GM19239 (cell line): ENCODE measurements at places on chromosomes 3 and 15.

DNA sequence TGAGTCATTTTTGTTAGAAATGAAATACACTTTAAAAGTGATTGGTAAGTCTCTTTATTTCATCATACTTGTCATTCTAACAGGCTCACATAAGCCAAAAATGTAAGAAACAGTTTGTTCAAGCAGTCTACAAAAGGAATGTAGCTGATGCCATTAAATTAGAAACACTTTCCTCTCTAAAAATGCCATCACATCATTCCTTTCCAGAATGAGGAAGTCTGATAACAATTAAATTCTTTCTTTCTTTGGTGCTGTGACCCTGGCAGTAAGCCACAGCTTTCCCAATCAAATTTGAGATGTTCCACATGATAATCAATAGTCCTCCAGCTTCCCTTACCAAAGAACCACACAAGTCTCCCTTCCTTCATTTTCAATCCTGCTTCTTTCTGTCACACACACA is 9.4 kb upstream of the P2RY1 start:
- DNase-seq: no peak

- DNase-seq: no peak
Measured at GRCh38 chr3:16536996-16537395, 23.5 kb upstream of the RFTN1 start.

GRCh38 chr3:84717894-84718293 is 240.9 kb upstream of the CADM2 start:
- DNase-seq: no peak

DNA sequence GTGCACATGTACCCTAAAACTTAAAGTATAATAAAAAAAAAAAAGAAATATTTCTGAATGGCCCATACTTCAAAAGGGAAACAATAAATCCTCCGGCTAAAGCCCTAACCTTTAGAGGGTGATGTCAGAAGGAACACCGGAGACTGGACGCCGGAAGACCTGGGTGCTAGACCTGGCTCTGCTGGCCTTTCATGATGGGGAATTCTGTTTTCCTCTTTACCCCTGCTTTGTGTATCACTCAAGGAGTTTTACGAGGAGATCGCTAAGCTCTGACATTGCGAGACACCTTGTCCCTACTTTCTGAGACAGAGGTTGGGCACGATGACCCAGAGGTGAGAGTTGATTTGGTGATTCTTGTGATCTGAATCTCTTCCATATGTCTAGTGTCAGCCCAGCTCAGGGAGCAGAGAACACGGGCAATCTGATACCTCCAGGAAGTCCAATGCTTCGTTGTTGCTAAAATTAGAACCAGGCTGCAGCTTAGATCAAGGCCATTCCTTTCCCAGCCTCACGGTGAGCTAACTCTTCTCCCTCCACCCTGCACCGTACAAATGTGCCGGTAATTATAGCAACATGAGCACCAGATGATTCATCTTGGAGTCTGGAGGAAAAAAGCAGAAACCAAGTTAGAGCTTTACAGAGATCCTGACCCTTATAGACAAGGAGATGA is 42.0 kb upstream of the CFAP161 start:
- DNase-seq: no peak

GRCh38 chr3:129289201-129289921 is 10.7 kb downstream of the HMCES start:
- DNase-seq: no peak

DNA sequence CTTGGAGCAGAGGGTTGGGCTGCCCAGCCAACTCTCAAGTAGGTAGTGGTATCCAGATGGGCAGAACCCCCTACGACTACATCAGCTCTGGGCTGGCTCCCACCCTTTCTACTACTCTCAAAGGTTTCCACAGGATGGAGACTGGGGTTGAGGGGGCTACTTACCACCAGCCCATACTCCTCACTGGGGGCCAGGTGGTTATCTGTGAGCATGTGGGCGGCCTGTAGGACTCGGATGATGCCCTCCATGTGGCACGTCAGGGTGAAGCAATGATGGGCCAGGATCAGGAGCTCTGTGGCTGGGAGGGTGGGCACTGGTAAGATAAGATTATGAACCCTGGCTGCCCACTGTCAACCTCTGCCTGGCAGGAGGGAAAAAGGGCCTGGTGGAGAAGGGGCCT is 33.4 kb downstream of the EIF3J start:
- DNase-seq: no peak

- DNase-seq: no peak
Measured at GRCh38 chr15:97875513-97876280, 84.8 kb upstream of the ARRDC4 start.

DNA sequence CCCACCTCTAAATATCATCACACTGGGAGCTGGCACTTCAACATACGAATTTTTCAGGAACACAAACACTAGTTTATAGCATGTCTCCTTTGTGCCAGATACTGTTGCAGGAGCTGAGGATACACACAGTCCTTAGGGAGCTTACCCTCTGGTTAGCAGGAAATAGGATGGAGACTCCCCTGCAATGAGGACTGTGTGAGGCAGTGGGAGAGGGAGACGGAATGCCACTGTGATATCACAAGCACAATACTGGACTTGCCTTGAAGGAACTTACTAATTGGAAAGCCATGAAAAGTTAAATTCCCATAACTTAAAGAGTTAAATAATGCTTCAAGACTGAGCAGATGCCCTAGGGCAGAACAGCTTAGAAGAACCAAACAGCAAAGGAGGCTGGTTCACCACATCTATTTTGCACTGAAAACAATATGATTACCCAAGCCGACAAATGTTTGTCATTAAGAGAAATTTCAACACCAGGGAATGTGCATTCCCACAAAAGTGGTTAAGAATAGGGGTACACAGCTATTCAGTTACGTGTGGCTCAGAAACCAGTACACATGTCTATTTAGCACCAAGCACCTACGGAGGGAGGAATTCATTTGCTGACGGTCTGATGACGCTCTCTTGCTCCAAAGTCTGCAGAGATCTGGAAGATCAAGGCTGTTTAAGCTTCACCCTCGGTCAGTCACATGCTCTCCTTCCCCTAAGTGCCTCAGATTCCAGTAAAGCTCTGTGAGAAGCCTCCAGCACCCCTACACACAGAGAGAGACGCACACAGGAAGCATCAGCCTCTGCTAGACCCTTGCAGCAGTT is 5.2 kb downstream of the TBC1D2B start:
- DNase-seq: no peak

GRCh38 chr3:103953796-103954195 is 1412.9 kb upstream of the ALCAM start:
- no peak for DNase-seq

GRCh38 chr3:153028381-153028780 is 133.6 kb upstream of the RAP2B start:
- no peak for DNase-seq

DNA sequence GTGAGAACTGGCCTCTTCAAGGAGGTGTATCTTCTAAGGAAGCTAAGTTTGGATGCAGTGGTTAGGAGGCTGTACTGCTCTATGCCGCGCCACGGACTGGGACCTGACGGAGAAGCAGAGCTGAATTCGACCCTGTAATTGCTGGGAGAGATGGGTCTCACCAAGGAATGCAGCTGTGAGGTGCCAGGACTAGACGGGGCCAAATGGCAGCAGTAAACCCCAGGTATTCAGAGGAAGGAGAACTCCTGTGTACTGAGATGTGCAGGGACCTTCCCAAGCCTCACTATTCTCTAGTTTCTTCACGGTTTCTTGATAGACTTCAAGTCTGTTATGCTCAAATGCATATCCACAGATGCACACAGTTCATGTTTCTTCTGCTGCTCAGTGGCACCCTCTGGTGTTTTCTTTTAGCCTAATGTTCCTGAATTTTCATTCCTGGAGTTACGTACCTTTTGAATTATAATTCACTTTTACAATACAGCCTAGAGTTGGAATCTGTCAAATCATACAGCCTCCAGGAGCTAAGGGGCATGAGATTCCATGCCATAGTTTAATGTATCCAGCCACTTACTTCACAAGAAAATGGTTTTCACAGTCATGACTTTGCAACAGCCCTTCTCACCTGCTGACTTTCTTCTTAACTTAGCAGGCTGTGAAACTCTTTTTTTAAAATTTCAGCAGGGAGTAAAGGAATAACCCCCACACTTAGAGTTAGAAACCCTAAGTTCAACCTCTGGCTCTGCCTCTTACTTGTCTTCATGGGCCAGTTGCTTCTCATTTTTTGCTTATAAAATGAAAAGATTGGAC is 61.8 kb downstream of the GLDN start:
- DNase-seq: no peak

GRCh38 chr3:11956781-11957180 is 47.4 kb upstream of the SYN2 start:
- no peak for DNase-seq

DNA sequence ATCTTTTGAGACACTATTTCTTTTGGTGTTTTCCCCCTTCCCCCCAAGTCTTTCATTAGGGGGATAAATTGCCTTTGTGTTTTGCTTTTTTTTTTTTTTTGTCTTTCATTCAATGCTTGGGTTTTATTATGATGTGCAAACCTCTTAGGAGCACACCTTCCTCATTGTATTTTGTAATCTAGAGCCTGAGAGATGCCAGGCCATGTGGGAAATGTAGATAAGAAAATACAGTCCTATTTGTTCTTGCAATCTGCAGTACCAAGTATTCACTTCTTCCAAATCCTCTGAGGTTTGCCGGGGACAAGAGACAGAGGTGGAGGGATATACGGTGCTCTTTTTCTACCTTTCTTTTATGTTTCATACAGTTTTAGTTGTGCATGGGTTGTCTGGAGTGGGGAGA is 66.7 kb downstream of the LARS2 start:
- DNase-seq: no peak

DNA sequence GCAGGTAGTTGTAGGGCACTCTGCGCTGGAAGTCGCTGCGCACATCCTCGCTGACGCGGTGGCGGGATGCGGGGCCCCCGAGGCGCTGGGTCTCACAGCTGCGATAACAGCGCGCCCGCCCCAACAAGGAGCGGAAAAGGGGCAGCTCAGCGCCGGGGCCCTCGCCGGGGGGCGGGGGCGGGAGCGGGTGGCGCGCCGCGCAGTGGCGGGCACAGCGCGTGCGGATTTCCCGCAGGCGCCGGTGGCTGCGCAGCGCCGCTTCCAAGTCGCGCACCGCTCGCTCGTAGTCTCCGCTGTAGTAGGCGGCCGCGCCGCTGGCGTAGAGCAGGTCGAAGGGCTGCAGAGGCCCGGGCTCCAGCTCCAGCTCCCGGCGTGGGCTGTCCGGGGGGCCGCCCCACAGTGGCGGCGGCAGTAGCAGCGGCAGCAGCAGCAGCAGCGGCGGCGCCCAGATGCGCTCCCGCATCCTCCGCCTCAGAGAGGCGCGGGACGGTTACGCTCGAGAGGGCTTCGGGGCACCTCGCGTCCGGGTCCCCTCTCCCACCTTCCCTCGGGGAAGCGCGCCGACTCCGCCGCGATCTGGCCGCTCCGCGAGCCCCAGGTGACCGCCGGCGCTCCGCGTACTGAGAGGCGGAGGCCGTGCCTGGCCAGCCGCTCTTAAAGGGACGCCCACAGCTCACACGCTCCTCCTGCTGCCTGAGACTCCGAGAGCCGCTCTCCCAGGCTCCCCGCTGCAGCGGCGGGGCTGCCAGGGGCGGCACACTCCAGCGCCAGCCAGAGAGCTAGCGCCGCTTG is at the start of gene P3H2:
Gene P3H2, minus strand, starts transcription at position 629 of the 792 bp plus-strand sequence. Its CDS starts 166 bp downstream, at position 463.
- DNase-seq: no peak

- no peak for DNase-seq
Measured at GRCh38 chr15:77487469-77487842, 66.8 kb downstream of the HMG20A start.

GRCh38 chr3:72234391-72234790 is 449.4 kb upstream of the PROK2 start:
- DNase-seq: no peak

- DNase-seq: no peak
Measured at GRCh38 chr3:113535898-113536297, 3.5 kb downstream of the SIDT1 start.

- no peak for DNase-seq
Measured at GRCh38 chr3:55571913-55572312, 84.8 kb upstream of the WNT5A start.

DNA sequence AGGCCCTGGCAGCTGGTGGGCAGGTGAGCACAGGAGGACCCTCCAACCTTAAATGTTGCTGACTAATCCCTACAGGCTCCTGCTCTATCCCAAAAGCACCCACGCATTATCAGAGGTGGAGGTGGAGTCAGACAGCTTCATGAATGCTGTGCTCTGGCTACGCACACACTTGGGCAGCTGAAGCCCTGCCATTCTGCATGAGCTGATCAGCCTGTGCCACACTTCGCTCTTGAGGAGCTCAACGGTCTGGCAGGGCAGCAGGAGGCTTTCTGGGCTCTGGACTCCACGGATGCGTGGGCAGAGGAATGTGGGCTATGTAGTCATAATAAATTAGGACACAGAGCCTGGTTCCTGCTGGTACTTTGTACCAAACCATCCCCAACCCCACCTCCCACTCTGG is 6.1 kb downstream of the MST1 start:
- DNase-seq: no peak

GRCh38 chr15:64146885-64147681 is 4.4 kb upstream of the SNX22 start:
- no peak for DNase-seq

GRCh38 chr3:108079043-108079442 is 11.8 kb downstream of the CD47 start:
- DNase-seq: no peak

DNA sequence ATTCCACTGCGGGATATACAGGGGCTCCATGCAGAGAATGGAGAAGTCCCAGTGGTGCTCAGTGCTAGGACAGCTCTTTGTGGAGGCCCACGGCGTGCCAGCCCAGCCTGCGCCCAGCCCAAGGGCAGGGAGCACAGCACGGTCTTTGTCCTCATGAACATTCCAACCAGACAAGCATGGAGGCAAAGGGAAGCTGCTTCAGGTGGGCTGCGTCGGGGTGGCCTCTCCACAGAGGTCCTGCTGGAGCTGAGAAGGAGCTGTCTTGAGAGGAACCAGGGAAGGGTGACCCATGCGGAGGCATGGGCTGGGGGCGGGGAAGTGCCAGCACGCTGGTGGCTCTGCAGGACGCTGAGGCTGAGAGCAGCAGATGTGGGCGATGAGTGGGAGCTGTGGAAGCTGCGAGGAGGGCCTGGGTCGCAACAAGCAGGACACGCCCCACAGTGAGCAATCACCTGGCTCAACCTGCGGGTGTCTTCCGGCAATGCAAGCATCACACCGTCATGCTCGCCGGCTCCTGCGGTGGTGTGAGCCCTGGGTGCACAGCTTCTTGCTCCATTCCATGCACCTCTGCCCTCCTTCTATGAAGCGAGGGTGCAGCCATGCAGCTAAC is 14.0 kb upstream of the KLF15 start:
- DNase-seq: no peak

GRCh38 chr3:16720367-16720940 is 115.2 kb upstream of the DAZL start:
- no peak for DNase-seq

DNA sequence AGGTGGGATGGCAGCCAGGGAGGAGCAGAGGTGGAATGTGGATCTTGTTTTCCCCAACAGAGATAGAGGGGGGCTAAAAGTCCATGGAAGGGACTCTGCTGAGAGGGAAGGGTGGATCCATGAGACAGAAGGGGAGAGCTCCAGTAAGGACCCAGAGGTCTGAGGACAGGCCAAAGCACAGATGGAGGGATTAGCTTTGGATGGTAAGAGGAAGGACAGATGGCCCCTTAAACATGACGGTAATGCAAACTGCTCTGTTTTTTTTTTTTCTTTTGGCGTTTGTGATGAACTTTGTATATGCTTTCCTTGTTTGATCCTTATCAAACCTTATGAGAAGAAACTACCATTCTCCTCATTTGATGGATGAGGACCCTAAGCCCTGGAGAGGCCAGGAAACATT is 96.2 kb downstream of the IGF1R start:
- DNase-seq: no peak
